Inflammatory macrophage (primary cell): ENCODE measurements at places on chromosomes 4 and X.
A peak's percentile ranks its signal among the peaks of the same experiment; 100 is the strongest.

DNA sequence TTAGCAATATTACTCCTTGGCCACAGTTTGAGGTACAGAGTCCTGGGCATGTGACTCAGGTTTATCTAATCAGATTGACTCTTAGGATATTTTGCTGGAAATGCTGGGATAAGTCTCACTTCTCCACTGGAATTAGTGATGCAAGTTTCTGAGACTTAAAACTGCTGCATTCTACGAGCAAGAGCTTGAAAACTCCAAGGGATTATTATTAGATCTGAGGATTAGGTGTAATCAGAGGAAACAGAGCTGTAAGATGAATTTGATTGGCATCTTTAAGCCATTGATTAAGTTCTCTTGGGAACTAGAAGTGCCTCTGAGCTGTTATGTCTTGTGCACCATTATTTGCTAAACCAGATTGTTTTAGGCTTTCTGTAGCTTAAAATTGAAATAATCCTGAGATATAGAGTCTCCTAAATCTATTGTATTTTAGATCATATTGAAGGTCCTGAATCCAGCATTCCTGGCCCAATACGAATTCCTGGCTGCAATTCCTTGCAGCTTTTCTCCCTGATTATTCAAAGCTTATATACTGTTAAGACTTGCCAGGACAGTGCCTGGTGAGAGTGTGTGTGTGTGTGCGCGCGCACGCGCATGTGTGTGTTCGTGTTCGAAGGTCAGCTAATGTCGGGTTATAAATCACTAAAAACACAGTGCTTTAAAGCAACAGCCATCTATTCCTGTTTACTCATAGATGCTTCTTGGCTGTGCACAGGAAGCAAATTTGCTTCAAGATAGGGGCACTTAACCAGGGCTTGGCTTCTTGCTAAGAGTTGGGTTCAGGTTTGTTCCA, 735.1 kb downstream of the STIM2 start:
- no peak for DNase-seq

GRCh38 chr4:8439914-8440491, 520 bp downstream of the ACOX3 start:
- peak; percentile 87 for DNase-seq

DNA sequence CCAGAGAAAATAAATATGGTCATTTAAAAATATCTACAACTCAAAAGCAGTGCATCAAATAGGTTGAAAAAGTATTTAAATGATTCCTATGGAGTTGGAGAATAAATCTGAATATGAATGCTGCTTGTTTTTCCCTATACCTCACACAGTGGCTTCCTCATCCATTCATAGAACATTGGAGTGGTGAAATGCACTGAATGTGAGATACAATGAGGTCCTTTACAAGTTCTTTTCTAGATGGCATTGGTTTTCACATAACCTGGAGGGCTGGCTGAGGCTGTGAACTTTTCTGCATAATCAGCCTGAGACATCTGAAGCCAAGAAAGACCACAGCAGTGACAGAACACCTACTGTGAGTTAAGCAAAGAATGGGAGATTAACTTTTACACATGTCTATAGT, 279.1 kb upstream of the NRK start:
- no peak for DNase-seq

DNA sequence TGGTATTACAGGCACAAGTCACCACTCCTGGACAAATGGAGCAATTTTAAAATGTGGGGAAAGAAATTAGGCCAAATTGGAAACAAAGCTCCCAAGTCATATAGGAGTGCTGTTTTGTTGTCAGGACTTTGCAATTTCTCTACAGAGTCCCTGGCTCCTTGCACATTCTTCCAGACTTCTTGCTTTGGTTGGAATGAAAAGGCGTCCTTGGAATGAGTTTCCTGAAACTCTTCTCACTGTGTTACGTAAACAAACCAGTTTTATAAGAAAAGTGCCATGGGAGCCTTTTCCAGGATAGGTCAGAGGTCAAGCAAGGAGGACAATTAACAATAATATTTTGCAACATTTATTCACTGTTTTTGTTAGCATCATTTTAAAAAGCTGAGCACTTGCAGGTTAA, 32.4 kb upstream of the KIT start:
- no peak for DNase-seq

- DNase-seq, result no peak
These were observed 244.3 kb downstream of the CBR4 start for GRCh38 chr4:168765726-168766125.

- peak; percentile 46 for DNase-seq
These were observed 50.3 kb downstream of the HTRA3 start for GRCh38 chr4:8319731-8320385.

DNA sequence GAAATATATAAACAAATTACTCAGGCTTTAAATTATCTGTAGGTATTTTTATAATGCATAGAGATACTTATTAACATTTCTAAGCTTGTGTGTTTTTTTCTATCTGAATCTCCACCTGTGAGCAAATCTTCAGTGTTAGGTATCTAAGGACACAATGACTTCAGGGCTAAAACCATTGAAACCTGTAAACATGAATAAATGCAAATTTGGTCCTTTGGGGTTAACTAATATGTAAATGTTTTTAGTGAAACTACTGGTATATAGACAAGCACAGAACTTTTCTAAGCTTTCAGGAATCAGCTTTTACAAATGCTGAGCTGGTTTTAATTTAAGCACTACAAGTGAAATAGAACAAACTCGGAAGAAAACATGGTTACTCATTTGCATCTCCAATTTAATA, 147.9 kb downstream of the FBXO8 start:
- DNase-seq, result no peak

DNA sequence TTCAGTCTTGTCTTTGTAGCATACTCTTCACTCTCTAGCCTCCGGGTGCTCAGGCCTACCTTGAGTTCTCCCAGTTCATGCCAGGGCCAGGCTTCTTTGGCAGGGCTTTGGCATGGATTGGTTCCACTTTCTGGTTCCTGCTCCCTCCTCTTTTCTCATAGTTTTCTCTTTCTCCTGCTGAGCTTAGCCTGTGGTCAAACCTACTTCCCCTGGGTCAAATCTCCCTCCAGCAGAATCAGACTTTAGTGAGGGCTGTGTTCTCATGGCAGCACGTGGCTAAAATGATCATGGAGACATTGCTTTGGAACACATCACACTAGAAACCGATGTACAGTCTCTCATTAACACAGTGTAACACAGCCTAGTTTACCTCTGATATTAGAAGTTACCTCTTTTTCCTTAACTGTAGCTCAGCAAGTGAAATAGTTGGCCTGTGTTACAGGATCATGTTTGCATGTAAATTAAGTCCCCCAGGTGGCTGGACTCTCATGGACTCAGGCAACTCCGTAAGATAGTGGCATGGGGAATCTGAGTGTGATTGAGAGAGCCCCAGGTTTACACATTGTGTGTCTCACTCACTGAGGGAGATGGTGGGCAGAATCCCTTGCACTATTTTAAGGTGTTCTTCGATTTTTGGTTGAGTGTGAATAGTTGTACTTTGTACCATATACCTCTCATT, 13.3 kb downstream of the RAB9A start:
- no peak for DNase-seq

- no peak for DNase-seq
These were observed 18.7 kb upstream of the XPNPEP2 start for GRCh38 chrX:129719931-129720530.

DNA sequence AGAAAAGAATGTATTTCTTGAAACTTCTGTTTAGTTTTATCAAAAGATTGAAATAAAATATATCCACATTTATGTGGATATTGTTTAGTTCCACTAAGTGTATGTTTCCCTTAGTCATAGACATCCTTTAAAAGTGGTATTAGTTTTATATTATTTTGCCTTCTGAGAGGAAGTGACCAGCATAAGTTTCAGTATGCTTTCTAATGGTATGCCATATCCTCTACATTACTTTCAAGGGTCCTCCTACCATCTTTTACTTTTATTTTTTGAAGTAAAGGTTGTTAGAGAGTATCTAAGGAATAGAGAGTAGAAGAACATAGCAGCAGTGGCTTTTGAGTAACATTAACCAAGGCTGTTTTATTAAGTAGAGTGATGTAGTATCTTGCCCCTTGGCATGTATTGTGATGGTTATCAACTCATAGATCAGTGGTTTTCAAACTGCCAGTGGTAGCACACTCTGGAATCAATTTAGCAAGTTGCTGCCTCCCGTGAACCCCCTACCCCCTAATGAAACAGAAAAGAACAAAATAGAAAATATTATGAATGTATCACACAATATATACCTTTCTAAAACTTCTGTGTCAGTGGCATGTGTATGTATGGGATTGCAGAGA, 44.8 kb downstream of the RBPJ start:
- DNase-seq, result no peak

- no peak for DNase-seq
These were observed 145.4 kb upstream of the HAND2 start for GRCh38 chr4:173675446-173675845.

GRCh38 chr4:177246641-177247584, 62.8 kb upstream of the NEIL3 start:
- DNase-seq, result no peak

- DNase-seq, result no peak
These were observed 1137.7 kb upstream of the TENM3 start for GRCh38 chr4:181105487-181105886.

DNA sequence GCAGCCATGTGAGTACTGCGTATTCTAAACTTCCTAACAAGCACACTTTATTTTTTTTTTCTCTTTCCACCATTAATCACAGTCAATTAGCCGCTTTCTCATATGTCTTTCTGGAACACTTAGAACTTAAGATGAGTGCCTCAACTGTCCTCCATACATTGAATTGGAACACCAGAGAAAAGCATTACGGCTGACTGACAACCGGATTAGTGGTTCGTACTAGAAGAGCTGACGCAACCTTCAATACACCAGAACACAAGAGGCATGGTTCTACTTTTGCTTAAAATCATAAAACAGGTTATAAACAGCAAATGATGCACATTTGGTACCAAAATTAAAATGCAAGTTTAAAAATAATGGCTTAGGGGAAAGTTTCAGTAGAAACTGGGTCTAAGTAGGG, 3.3 kb downstream of the TMEM47 start:
- DNase-seq, result no peak

- no peak for DNase-seq
These were observed 182.2 kb upstream of the GATB start for GRCh38 chr4:151942971-151943370.

- DNase-seq, result no peak
These were observed 43.2 kb downstream of the ELF4 start for GRCh38 chrX:130066975-130067615.

DNA sequence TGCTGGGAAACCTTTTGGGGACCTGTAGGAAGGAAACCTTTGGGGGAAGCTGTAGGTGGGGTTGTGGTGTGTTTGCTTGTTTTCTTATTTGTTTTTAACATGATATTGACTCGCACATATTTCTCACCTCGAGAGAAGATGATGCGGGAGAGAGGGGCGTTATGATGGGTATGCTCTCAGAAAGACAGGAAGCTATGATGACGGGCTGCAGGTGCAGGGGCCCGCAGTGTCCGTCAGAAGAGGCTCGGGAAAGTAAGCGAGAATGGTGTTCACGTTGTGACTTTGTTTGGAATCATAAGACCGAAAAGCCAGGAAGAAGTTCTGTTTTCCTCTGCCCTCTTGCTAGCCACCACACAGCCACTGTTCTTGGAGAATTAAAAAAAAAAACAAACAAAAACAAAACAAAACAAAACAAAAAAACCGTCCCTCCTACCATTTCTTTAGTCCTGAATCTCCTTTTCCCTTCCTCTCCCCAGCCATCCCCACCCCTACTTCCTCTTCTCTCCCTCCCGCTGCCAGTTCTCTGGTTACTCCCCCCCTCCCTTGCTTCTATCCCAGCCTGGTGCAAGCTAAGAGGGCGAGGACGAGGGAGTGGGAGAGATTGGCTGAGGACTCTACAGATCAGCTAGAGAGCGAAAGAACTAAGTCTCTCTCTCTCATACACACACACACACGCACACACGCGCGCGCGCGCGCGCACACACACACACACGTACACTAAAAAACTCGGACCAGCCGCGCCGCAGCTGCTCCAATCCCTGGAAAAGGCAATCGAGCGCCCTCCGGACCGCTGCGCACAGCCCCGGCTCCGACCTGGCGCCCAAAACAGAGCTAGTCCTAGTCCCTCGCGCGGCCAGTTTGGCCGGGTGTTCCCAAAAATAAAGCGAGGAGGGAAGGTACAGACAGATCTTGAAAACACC, at the start of gene BMP3:
Gene BMP3, plus strand, starts transcription at position 648 of the 920 bp plus-strand sequence. CDS start 577 bp downstream, outside the sequence.
- DNase-seq, result no peak

- no peak for DNase-seq
These were observed 477.6 kb upstream of the GRID2 start for GRCh38 chr4:91826186-91826585.

DNA sequence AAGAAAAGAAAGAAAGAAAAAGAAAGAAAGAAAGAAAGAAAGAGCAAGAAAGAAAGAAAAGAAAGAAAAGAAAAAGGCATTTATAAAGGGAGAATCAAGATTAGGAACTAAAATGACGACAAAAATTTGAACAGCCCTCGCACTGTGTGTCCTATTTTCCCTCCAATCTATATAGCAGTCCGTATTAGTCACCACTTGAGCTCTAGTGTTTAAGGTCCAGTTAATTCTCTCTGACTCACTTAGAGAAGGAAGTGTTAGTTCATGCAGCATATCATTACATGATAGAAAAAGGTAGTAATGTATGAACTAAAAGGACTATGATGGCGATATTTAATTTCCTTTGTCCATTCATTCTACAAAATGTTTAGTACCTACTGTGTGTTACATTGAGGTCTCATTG, 122.7 kb downstream of the CBLL2 start:
- DNase-seq, result no peak

GRCh38 chrX:111520506-111520905, 9.1 kb downstream of the SERTM2 start:
- DNase-seq, result no peak

- DNase-seq, result no peak
These were observed 13.2 kb downstream of the HS3ST1 start for GRCh38 chr4:11415409-11416070.

GRCh38 chr4:125594056-125594602, 279.4 kb downstream of the FAT4 start:
- DNase-seq, result no peak

- DNase-seq, result no peak
These were observed 69.3 kb downstream of the PDHA2 start for GRCh38 chr4:95909211-95909610.

GRCh38 chrX:153780678-153781427, at the start of gene SRPK3:
TSS of gene SRPK3 (plus strand) at chrX:153781041. CDS start at chrX:153781087, 46 bp downstream.
- no peak for DNase-seq

DNA sequence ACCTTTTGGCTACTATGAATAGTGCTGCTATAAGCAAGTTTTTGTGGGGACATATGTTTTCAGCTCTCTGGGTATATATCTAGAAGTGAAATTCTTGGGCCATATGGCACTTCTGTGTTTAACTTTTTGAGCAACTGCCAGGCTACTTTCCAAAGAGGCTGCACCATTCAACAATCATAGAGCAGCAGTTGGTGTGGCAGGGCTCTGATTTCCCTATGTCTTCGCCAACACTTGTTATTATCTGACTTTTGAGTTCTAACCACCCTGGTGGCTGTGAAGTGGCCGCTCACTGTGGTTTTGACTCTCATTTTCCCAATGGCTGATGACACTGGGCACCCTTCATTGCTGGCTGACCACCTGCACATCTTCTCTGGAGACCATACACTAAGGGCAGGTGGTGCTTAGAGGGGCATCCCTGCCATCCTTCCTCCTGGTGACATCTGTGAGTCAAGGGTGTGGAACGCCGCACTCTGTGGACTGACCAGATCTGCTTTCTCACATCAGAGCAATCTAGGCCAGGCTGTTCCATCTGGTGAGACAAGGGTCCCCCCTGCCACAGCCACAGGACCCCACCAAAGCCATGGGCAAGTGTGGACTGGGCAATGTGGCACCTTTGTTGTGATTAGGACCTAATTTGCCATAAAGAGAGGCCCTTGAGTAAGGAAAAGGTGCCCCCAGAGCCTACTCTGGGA, 49.6 kb downstream of the ZFYVE28 start:
- no peak for DNase-seq

GRCh38 chr4:6701371-6701770, 7.7 kb downstream of the S100P start:
- DNase-seq, result no peak

GRCh38 chrX:15451913-15452312, 41.2 kb downstream of the PIR start:
- no peak for DNase-seq
